Activated CD4-positive, alpha-beta T cell treated with anti-CD3 and anti-CD28 coated beads for 48 hours (primary cell): ENCODE measurements at places on chromosomes 3 and 15.

DNA sequence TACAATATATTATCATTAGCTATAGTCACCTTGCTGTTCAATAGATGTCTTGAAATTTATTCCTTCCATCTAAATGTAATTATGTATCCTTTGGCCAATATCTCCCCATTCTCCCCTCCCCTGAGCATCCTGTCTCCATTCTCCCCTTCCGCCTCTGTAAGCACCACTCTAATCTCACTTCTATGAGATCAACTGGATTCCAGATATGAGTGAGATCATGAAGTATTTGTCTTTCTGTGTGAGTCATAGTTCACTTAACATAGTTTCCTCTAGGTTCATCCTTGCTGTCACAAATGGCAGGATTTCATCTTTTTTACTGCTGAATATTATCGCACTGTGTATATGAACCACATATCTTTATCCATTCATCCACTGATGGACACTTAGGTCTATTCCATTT lies 148.8 kb upstream of the NDN start:
- DNase-seq: no peak

DNA sequence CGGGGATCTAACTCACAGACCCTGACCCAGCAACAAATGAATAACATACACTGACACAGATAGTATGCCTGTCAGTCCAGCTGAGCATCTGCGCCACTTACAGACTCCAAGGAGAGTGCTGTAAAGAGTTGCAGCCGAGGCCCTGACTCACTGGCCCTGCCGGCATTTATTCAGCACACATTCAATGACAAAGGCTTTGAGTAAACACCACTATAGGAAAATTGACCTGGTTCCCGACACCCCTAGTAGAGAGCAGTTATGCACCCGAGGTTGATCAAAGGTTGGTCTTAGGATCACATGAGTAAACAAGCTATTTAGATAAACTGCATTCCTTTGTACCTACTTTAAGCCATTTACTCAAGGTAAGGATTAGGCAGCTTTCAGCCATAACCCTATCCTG lies 22.7 kb downstream of the LARS2 start:
- no peak for DNase-seq

DNA sequence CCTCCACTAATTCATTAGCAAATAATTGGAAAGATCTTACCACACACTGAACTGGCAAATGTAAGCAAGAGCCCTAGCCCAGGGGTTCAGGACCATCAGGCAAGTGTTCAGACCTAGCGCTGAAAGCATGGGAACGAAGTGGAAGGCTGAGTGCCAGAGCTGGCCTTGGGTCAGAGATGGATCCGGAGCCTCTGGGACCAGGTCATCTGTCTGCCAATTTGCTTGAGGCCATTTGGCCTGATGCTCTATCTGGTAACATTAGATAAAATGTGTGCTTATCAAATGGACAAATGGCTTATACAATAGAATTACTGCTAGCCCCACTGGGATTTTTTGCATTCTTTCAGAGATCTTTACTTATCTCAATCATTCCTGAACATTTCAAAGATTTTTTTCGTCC lies 1.4 kb upstream of the TMC3 start:
- no peak for DNase-seq

DNA sequence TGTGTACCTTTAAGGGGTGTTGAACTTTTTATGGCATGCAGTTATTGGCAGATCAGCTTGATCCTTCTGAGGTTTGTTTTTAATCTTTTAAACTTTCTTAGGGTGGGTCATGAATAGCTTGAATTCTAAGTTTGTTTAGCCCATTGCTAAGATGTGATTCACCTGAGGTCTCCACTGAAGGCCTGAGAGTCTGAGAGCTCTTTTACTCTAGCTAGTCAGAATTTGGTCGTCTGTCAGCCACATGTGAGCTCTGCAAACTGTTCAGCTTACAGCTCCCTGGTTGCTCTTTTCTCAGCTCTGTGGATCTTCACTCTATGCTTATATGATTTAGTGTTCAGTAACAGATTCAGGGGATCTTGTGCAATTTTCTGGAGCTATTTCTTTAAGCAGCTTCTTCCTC lies 161.3 kb downstream of the ABHD5 start:
- DNase-seq: no peak

DNA sequence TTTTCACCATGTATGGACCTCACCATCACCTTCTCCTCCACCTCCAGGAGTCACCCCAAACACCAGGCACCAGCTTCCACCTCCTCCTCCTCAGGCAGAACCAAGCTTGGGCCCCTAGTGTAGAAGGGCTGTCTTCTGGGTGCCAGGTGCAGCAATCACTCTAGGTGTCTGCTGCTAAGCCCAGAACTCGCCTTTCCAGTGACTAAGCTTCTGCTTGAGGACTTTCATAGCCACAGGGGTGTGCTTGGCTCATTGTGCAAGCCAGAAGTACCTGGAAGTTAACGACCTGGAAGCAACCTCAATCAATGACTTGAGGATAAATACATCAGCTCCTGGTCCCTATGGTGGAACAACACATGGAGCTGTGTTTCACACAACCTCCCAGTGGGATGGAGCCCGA lies 49.8 kb upstream of the PXYLP1 start:
- no peak for DNase-seq

- DNase-seq: no peak
Observed at GRCh38 chr3:185934174-185934557, 3.6 kb downstream of the TRA2B start.

- DNase-seq: no peak
Observed at GRCh38 chr3:31550452-31551251, 17.9 kb downstream of the STT3B start.
